ENCODE measurements at places on chromosomes 3 and 15. TPM values are rescaled to one million over a fixed set of nuclear protein-coding genes. Genes with fewer than 3 reads are reported as not detected.

CD47 gene
- 76.0 TPM for total RNA-seq

RSL24D1 gene
- total RNA-seq: 110 TPM

ATP13A5 gene
- total RNA-seq: not detected

RBM5 gene
- 150 TPM for total RNA-seq

LRRN1 gene
- total RNA-seq: 3.5 TPM

MESP2 gene
- total RNA-seq: 0.72 TPM

RASGRF1 gene
- total RNA-seq: under 0.01 TPM

ZNF660 gene
- total RNA-seq: 5.0 TPM

CCR3 gene
- not detected for total RNA-seq

C3orf85 gene
- total RNA-seq: not detected

DZIP1L gene
- 42.3 TPM for total RNA-seq

MYZAP gene
- total RNA-seq: not detected
